ENCODE measurements at places on chromosomes 6 and 20. TPM values are rescaled to one million over a fixed set of nuclear protein-coding genes. Genes with fewer than 3 reads are reported as not detected.

CLPSL2 gene
- 0.57 TPM for total RNA-seq

GJA1 gene
- 3.8 TPM for total RNA-seq

MEI4 gene
- total RNA-seq = 0.05 TPM

ALDH8A1 gene
- total RNA-seq = not detected

RAET1L gene
- total RNA-seq = not detected

HTR1E gene
- total RNA-seq = not detected
